ENCODE measurements at places on chromosomes 5 and 9.

GRCh38 chr9:137069508-137070091 is 757 bp downstream of the SAPCD2 start:
- no peak for DNase-seq

- DNase-seq: no peak
Observed at GRCh38 chr9:6959270-6960000, 201.7 kb downstream of the KDM4C start.

DNA sequence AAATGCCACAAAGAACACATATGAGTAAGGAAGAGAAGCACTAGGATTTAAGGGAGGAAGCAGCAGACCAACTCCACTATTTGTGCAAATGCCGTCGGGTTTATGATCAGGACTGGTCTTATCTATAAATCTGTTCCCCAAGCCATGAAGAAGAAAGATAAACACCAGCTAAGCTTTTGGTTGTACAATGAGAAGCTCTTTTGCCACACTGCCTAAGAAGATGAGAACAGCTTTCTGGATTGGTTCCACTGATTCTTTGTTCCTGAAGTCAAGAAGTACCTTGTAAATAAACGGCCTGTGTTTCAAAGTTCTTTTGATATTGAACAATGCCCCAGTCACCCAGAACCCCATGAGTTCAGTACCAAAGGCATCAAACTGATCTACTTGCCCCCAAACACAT is 93.9 kb downstream of the RFX3 start:
- DNase-seq: no peak

DNA sequence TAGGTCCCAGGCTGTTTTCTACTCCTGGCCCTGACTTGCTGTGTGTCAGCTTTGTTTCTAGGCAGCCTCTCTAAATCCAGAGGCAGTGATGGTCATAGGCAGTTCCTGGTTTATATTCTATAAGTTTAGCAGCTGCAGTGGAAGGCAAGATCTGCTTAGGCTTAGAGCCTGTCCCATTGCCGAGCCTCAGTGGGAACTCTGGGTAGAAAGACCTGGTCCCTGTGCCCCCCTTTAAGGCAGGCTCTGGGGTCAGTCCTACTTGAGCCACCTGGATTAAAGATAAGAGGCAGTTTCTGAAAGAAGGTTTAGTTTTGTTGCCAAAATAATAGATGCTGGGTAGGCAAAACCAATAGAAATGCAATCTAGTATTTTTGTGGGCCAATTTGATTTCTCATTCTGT is 13.6 kb downstream of the MCCC2 start:
- DNase-seq: no peak

DNA sequence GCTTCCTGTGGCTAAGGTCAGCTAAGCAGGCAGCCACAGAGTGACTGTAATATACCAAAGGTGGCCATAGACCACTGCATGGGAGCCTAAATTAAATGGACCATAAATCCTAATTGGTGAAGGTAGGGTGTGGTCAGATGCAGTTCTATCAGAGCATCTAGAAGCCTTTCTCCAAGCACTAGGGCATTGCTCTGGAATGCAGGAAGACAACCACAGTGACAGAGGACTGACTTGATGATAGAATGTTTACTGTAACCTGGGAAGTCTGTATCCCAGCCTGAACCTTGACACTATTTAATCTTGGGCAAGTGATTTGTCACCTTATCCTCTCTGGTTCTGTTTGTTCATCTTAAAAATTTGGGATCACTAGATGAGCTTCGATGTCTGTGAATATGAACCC is 2.3 kb downstream of the FBXO38 start:
- DNase-seq: no peak

GRCh38 chr5:135266975-135267374 is 132.1 kb downstream of the MACROH2A1 start:
- no peak for DNase-seq

DNA sequence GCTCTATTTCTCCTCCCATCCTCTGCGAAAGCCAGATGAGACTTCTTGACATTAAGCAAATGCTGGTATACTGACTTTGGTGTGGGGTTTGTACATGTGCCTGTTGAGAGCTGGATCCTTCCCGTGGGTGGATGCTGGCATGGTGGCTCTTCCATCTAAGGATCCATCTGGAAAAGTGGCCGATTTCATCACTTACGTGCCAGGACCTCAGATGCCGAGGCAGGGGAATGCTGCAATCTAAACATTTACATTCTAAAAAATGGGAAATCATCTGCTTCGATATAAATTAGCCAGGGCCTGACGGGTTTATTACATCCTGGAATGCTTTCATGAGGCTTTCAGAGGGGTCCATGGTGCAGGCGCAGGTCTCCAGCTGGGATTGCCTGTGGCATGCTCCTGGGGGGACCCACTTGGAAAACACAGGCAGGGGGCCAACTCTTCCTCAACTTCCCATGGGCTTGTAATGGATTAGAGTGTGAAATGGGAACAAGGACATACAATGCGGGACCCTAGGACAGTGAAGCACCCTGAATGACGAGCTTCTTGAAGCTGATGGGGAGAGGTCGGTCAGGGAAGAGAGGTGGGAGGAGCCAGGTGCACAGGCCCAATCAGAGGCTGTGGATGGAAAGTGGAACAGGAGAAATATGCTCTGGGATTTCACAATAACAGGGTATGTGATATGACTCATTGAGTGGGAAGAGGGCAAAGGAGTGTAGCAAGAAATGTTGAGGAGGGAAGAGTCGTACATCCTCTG is 105.5 kb upstream of the PITX1 start:
- DNase-seq: no peak

DNA sequence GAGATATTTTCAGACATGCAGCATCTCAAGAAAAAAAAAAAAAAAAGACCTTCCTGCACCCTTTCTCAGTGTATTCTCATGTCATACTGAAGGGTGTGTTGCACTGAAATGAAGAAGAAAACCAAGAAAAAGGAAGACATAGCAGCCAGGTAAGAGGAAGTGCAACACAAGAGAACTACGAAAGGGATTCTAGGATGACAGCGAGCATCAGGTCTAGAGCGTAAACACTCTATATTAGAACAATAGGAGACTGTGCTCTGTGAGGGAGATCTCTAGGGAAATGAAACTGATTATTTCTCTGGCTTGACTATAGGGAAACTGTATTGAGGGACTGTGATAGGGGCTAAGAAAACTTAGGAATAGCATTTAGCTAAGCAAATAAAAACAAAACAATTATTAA is 30.0 kb downstream of the BTF3 start:
- DNase-seq: no peak

DNA sequence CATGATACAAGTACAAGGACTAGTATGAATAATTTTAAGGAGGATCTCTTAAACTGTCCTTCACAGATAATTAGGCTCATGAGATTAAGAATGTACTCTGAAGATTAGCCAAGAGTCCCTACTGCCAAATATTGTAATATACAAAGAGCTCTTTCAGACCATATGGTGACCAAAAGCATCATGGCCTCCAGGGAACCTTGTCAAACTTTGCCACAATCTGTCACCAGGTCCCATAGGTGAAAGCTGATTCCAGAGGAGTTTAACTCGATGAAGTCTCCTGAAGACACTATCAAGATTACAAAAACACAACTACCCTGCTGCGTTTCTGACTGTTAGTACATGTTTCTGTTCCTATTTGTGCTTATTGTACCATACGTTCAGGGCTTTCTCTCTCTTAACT is 395.4 kb upstream of the ITGA1 start:
- DNase-seq: no peak

DNA sequence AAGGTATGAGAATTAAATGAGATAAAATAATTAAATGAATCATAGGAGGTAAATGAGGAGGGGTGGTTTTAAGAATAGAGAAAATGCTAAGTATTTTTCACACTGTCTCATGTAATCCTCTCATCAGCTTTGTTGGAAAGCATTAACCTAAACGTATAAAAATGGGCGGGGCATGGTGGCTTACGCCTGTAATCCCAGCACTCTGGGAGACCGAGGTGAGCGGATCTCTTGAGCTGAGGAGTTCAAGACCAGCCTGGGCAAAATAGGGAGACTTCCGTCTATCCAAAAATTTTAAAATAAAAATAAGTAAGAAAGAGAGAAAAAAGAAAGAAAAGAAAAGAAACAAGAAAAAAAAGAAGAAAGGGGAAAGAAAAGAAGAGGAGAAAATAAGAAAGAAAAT is 1.9 kb upstream of the RFK start:
- DNase-seq: no peak

- DNase-seq: no peak
Observed at GRCh38 chr5:87076931-87077330, 190.8 kb upstream of the RASA1 start.

DNA sequence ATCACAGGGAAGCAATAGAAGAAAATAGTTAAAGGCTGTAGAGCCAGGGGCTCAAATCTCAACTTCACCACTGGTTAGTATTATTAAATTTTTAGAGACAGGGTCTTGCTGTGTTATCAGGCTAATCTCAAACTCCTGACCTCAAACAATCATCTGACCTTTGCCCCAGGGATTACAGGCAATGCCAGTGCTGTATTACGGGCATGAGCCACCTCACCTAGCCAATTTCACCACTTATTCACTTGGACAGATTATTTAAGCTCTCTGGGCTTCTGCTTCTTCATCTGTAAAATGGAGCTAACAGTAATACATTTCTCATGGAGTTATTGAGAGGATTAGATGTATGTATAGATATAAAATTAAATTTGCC is 155.9 kb upstream of the KLF4 start:
- DNase-seq: no peak

DNA sequence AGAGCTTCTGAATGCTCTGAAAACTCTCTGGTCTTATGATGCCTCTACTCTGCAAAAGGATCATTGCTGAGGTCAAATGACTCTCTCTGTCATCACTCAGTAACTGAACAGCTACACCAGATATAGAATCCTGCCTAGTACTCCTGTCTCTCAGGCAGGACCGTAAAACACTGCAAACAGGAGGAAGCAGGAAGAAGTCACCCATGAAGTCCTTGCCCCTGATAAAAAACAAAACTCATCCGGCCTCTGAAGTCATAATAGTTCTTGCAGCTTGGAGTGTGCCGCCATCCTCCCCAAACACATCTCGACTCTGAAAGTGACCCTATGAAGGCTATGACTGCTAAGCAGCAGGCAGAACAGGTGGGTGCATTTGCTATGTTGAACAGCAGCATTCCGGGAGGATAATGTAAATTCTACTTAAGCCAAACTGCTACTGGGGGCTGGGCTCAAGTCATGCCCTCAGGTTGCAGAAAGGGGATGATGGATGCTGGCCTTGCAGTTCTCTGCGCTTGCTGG is 81.9 kb upstream of the FAM169A start:
- DNase-seq: no peak

- DNase-seq: no peak
Observed at GRCh38 chr5:170297589-170298462, at the start of gene LCP2. TSS of gene LCP2 (minus strand) at chr5:170297777. CDS start at chr5:170297611, 166 bp downstream.

- no peak for DNase-seq
Observed at GRCh38 chr5:135207866-135208265, 173.8 kb upstream of the PITX1 start.

DNA sequence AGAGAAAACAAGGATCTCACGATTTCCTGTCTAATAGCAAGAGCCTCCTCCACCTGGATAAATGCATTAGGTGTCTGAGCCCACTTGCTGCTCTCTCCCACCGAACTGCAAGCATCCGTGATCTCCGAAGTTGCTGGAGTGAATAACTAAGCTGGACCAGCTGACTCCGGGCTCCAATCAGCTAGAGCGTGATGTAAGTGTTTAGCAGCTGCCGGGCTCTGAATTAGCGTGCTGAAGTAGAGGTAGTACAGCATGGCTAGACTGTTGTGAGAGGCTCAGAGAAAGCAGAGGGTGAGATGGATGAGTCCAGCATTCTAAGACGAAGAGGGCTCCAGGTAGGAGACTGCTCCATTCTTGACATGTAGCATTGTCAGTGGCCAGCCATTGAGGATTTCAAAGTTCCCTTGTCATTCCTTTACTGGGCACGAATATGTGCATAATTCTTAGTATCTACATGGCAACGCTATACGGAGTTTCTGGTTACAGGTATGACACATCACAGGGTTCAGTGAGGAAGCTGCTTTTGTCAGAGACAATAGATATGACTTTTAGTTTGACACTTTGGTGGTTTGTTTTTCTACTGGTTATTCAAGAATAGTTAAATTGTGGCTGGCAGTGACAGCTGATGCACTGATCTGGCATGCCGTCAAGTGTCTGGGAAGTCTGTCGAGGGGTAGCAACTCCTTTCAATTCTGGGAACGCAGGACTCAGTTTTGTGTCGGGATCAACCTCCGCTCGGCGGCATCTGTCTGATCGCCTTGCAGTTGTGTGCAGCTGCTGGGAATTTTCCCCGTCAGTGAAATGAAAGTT is 232.6 kb downstream of the MAST4 start:
- DNase-seq: no peak

DNA sequence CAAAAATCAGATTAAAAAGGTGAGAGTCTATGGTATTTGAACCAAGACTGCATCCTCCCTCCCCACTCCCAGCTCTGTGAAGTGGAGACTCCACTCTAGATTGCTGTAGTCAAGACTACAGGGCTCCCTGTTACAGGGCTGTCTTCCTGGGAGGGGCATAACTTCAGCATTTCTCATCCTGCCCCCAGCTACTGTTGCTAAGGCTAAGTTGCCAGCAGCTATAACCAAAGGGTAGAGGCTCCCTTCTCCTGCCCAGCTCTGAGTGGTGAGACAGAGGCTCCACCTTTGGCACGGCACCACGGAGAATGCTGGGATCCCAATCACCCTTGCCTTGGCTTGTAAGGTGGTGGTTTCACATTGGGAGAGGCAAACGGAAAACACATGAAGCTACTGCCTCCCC is 39.2 kb upstream of the GCNT4 start:
- DNase-seq: no peak

GRCh38 chr5:181255836-181256578 is 4.9 kb downstream of the TRIM52 start:
- no peak for DNase-seq

GRCh38 chr5:79886456-79886855 is 104.6 kb downstream of the MTX3 start:
- DNase-seq: no peak

DNA sequence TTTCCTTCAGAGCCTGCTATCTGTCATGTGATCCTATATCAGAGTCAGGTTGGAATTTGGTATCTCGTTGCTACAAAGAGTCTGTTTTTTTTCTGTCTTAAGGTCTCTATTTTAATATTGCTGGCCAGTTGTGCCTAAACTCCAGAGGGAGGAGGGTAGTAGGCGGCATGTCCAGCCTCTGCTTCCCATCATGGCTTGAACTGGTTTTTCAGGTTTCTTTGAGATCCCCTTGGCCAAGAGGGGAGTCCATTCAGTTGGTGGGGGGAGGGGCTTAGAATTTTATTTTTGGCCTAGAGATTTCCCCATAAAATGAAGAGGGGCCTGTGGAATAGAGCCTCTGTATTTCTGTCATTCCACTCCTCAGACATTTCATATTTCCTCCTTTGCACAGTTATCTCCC is 15.4 kb upstream of the ZNF354C start:
- DNase-seq: no peak

DNA sequence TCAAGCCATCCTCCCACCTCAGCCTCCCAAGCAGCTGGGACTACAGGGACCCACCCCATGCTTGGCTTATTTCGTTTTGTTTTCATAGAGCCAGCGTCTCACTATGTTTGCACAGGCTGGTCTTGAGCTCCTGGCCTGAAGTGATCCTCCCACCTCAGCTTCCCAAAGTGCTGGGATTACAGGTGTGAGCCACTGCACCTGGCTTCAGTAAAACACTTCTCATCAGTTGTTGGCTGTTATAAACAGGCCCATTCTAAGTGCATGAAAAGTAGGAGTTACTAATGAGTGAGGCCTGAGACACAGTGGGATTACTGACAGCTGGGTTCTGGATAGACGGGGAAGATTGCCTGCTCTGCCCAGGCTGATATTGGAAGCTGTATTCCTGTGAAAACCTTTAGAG is 3.5 kb downstream of the CRB2 start:
- DNase-seq: no peak

GRCh38 chr5:54234304-54234933 is 76.0 kb downstream of the ARL15 start:
- DNase-seq: no peak

GRCh38 chr5:140172483-140172882 is 2.5 kb upstream of the CYSTM1 start:
- DNase-seq: no peak

All from stimulated activated CD8-positive, alpha-beta memory T cell treated with anti-CD3 and anti-CD28 coated beads, Interleukin-4, amount 100 ng/mL, for 1 hour (primary cell).